PC-9 (cell line): ENCODE measurements at places on chromosomes 16 and 17.
A peak's percentile ranks its signal among the peaks of the same experiment; 100 is the strongest.

DNA sequence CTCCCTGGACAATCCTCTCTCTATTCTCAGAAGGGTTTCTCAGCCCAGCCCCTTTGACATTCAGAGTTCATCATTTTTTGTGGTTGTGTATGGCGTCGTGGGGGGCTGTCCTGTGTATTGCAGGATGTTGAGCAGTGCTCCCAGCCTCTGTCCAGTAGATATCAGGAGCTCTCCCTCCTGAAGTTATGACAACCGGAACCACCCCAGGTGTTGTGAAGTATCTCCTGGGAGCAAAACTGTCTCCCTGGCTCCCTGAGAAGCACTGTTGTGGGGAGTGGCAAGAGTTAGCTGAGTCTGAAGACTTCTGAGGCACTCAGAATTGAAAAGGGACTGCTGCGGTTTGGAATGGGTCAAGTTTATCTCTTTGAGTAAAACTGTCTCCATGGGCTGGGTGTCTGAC lies 55.9 kb upstream of the MGAT5B start:
- H3K27me3 ChIP-seq = no peaks in the 10 kb centered on the region
- H3K4me1 ChIP-seq = no peaks in the 10 kb centered on the region
- H3K27ac ChIP-seq = no peak overlapping the region
- H3K36me3 ChIP-seq = no peaks in the 10 kb centered on the region
- no peak for DNase-seq

DNA sequence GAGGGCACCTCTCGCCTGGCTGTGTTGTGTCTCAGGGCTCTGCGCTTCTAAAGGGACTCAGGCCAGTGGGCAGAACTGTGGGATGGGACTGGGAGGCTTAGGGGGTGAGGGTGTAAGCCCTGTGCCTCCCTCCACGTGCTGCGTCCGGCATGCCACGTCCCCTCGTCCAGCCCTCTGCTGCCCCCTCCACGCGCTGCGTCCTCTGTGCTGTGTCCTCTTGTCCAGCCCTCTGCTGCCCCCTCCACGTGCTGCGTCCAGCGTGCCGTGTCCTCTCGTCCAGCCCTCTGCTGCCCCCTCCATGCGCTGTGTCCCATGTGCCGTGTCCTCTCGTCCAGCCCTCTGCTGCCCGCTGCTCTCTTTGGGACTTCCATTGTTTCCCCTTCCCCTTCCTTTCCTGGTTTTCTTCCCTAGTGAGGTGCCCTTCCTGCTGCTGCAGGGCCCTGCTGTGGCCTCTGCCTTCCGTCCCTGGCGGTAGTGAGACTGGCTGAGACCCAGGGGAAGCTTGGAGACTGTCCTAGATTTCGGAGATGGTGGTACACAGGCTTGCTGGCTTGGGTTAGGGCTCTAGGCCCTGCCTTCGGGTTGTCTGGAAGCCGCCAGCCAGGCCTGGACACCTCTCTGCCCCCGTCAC lies 6.4 kb upstream of the ZNF750 start:
- no peaks in the 10 kb centered on the region for H3K27me3 ChIP-seq
- no peak for DNase-seq
- peaks cover 12% of the 10 kb centered on the region for H3K4me1 ChIP-seq
- no peaks in the 10 kb centered on the region for H3K36me3 ChIP-seq

DNA sequence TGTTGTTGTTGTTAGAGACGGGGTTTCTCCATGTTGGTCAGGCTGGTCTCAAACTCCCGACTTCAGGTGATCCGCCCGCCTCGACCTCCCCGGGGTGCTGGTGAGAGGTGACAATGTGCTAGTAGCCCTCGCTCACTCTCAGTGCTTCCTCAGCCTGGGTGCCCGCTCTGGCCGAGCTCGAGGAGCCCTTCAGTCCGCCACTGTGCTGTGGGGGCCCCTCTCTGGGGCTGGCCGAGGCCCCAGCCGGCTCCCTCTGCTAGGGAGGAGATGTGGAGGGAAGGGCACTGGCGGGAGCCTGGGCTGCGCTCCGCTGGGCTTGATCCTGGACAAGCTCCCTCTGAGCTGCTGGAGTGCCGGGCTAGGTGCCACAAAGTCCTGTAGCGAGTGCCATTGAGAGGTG lies 21.7 kb upstream of the RBL2 start:
- H3K27me3 ChIP-seq = no peaks in the 10 kb centered on the region
- H3K27ac ChIP-seq = no peak overlapping the region
- no peak for DNase-seq
- H3K4me1 ChIP-seq = 0 out of 2 replicates have a peak, but pooled peaks cover 7% of the 10 kb centered on the region

DNA sequence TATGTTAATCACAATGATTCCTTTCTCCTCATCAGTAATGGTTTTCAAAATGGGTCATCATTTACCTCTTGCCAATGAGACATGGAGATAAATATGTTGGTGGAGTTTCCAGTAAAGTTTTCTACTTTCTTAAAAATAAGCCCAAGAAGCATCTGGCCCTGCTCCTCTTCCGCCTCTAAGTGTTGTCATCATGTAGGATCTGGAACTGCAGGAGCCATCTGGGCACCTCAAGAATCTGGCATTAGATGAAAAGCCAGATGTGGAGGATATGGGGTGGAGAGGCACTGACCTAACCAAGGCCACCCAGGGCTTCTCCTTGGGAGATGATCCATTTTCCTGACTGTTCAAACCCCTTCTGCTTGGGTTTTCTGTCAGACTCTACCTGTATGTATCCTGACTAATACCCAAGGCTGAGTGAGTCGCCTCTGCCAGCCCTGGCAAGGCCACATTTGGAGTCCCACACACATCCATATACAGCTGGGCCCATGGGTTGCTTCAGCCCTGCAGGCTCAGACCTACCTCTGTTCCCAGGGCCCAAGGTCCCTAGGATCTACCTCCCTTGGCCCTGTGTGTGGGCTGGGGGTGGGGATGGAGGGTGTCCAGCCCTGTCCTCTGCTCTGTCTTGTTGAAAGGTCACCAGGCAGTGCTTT lies 24.6 kb downstream of the CCDC182 start:
- H3K27ac ChIP-seq = no peak overlapping the region
- H3K4me3 ChIP-seq = no peak overlapping the region
- no peaks in the 10 kb centered on the region for H3K36me3 ChIP-seq
- peaks cover 92% of the 10 kb centered on the region for H3K27me3 ChIP-seq

DNA sequence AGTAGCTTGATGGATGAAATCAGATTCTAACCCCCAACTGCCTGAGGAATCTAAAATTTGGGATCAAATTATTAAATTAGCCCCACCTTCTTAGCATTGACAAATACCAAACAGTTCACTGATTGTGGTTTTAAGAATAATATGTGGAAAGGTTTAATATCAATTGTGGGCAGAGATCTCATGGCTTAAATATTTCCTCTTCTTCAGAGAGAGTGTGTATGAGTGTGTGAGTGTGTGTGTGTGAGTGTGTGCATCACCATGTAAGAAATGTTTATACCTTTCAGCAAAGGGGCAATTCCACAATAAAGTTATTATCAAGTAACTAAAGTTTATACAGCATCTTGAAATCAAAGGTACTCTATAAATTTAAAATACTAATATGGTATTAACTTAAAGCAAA lies 3.2 kb downstream of the SMURF2 start:
- H3K4me3 ChIP-seq = peak overlapping the region; percentile 96
- peak overlapping the region; percentile 62 for H3K27ac ChIP-seq
- peak; percentile 66 for DNase-seq
- no peaks in the 10 kb centered on the region for H3K27me3 ChIP-seq

GRCh38 chr17:1385861-1386260 lies 14.2 kb downstream of the YWHAE start:
- H3K36me3 ChIP-seq = peaks cover 17% of the 10 kb centered on the region; the same call in 1 of the 2 replicates
- no peak for DNase-seq
- H3K4me3 ChIP-seq = no peak overlapping the region
- peaks cover 18% of the 10 kb centered on the region; the same call in 1 of the 2 replicates for H3K4me1 ChIP-seq
- peak overlapping the region; percentile 2; the same call in 1 of the 2 replicates for H3K27ac ChIP-seq

DNA sequence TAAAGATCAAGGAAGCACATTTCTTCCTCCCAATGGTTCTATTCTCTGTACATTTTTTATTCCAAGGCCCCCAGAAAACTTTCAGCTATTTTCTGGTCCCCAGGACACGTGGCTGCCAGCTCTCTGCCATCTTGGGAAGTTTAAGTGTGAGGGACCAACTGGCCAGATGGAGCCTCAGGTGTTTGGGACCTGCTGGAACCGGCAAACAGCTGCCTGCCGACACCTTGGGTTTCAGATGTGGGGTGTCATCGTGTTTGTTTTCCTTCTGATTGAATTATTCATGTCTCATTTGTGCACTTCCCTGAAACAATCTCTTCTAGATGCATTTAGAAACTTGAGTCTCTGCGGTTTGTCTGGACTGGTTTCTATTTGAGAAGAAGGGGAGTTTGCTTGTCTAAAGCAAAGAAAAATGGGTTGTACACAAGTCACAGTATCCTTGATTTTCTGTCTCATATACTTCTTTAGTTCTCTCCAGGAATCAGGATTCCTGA lies 386.5 kb downstream of the SLC39A11 start:
- no peaks in the 10 kb centered on the region for H3K27me3 ChIP-seq
- H3K36me3 ChIP-seq = peaks cover 20% of the 10 kb centered on the region; the same call in 1 of the 2 replicates
- DNase-seq = no peak
- no peak overlapping the region for H3K27ac ChIP-seq

- peaks cover 26% of the 10 kb centered on the region for H3K4me1 ChIP-seq
- H3K4me3 ChIP-seq = peak overlapping the region; percentile 90
- H3K27ac ChIP-seq = peak overlapping the region; percentile 96
- DNase-seq = peak; percentile 58
These were observed 832 bp upstream of the SRRM2 start for GRCh38 chr16:2751577-2752034.

GRCh38 chr17:20944014-20944865 lies 98.6 kb downstream of the USP22 start:
- H3K4me1 ChIP-seq = 0 out of 2 replicates have a peak, but pooled peaks cover 4% of the 10 kb centered on the region
- DNase-seq = peak; percentile 42
- H3K27ac ChIP-seq = no peak overlapping the region
- H3K36me3 ChIP-seq = no peaks in the 10 kb centered on the region
- H3K4me3 ChIP-seq = no peak overlapping the region

- H3K36me3 ChIP-seq = no peaks in the 10 kb centered on the region
- DNase-seq = no peak
- no peak overlapping the region for H3K27ac ChIP-seq
- no peak overlapping the region for H3K4me3 ChIP-seq
- H3K27me3 ChIP-seq = no peaks in the 10 kb centered on the region
These were observed 282.1 kb upstream of the IRX5 start for GRCh38 chr16:54648575-54648974.

DNA sequence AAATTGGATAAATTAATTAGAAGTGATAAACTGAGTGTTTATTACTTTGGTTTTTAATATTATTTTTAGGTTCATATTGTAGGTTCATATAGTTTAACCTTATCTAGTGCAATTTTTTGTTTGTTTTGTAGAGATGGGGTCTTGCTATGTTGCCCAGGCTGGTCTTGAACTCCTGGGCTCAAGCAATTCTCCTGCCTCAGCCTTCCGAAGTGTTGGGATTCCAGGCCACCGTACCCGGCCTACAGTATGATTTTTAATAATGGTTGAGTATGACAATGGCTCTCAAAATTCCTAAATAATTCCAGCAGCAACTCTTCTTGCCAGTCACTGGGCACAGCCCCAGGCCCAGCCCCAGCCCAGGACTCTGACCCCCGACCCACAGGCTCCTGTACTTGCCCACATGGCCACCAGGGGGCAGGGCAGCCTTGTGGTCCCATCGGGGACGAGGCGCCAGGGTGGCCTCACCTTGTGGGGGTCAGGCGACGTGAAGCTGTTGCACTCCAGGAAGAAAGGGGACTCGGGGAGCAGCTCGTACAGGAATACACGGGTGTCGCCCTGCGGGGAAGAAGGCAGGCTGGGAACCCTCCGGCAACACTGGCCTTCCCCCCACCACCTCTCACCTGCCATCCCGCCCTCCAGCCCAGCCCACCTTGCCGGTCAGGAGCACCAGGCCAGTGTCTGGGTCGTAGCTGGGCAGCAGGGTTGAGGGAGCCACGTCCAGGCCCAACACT lies 7.9 kb upstream of the PAM16 start:
- DNase-seq = no peak
- H3K36me3 ChIP-seq = no peaks in the 10 kb centered on the region
- peaks cover 4% of the 10 kb centered on the region for H3K4me1 ChIP-seq
- H3K4me3 ChIP-seq = no peak overlapping the region
- H3K27me3 ChIP-seq = no peaks in the 10 kb centered on the region
- H3K27ac ChIP-seq = no peak overlapping the region

- H3K4me3 ChIP-seq = no peak overlapping the region
- H3K27me3 ChIP-seq = peaks cover 4% of the 10 kb centered on the region
These were observed 58.3 kb upstream of the ARHGAP44 start for GRCh38 chr17:12730931-12731521.

- H3K27ac ChIP-seq = peak overlapping the region; percentile 89
- no peaks in the 10 kb centered on the region for H3K36me3 ChIP-seq
- H3K4me1 ChIP-seq = peaks cover 68% of the 10 kb centered on the region
These were observed 53.9 kb downstream of the GNAO1 start for GRCh38 chr16:56245197-56245596.

GRCh38 chr16:50821586-50821985 lies 79.7 kb downstream of the CYLD start:
- peaks cover 82% of the 10 kb centered on the region for H3K27me3 ChIP-seq
- no peaks in the 10 kb centered on the region for H3K4me1 ChIP-seq
- no peaks in the 10 kb centered on the region for H3K36me3 ChIP-seq
- H3K27ac ChIP-seq = no peak overlapping the region
- no peak overlapping the region for H3K4me3 ChIP-seq

GRCh38 chr16:31107465-31107867 lies 720 bp upstream of the BCKDK start:
- peaks cover 15% of the 10 kb centered on the region for H3K4me1 ChIP-seq
- no peak for DNase-seq
- H3K4me3 ChIP-seq = no peak overlapping the region
- no peaks in the 10 kb centered on the region for H3K27me3 ChIP-seq
- no peak overlapping the region for H3K27ac ChIP-seq
- no peaks in the 10 kb centered on the region; the same call in 1 of the 2 replicates for H3K36me3 ChIP-seq

DNA sequence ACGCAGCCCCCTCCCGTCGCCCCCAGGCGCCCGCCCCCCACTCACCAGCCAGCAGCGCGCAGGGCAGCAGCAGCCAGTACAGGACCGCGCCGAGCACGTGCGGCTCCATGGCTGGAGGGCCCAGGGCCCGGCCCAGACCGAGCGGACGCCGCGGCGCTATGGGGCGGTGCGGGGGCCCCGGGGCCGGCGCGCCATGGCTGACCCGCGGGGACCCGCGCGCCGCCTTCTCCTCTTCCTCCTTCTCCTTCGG lies 239 bp downstream of the PIEZO1 start:
- no peaks in the 10 kb centered on the region for H3K27me3 ChIP-seq
- H3K27ac ChIP-seq = peak overlapping the region; percentile 74
- no peaks in the 10 kb centered on the region for H3K36me3 ChIP-seq
- H3K4me1 ChIP-seq = peaks cover 37% of the 10 kb centered on the region
- peak overlapping the region; percentile 71; the same call in 1 of the 2 replicates for H3K4me3 ChIP-seq
- no peak for DNase-seq

DNA sequence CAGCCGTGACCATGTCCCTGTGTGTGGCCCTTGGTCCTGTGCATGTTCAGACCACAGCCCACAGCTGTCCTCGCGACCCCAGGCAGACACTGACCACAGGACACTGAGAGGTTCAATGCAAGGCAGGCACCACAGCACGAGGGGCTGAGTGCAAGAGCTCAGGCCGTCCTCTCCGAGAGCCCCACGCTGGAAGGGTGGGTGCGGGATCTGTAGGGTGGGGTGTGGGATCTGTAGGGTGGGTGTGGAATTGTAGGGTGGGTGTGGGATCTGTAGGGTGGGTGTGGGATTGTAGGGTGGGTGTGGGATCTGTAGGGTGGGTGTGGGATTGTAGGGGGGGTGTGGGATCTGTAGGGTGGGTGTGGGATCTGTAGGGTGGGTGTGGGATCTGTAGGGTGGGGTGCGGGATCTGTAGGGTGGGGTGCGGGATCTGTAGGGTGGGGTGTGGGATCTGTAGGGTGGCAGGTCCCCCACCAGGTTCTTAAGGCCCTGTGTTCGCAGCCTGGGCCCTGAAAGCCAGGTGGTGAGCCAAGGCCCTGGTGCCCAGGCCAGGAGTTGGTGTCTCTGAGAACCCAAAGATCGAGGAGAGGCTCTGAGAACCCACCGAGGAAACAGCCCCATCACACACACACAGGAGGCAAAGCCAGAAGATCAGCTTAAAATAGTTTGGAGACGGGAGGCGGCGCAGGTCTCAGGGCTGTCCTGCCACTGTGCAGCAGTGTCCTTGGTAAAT lies 48.2 kb downstream of the METRNL start:
- H3K27ac ChIP-seq = no peak overlapping the region
- H3K27me3 ChIP-seq = no peaks in the 10 kb centered on the region
- peaks cover 15% of the 10 kb centered on the region for H3K4me1 ChIP-seq
- H3K4me3 ChIP-seq = no peak overlapping the region
